AG10803 (cell line): ENCODE measurements at places on chromosomes 16 and 17.

DNA sequence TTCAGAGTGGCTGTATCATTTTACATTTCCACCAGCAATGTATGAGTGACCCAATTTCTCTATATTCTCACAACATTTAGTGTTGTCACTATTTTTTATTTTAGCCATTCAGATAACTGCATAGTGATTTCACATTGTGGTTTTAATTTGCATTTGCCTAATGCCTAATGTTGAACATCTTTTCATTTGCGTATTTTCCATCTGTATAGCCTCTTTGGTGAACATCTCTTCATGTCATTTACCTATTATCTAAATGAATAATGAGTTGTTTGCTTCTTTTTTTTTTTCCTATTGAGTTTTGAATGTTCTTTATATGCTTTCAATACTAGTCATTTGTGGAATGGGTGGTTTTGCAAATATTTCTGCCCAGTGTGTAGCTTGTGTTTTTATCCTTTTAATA, 120.9 kb upstream of the CPHXL start:
- no peak for DNase-seq

DNA sequence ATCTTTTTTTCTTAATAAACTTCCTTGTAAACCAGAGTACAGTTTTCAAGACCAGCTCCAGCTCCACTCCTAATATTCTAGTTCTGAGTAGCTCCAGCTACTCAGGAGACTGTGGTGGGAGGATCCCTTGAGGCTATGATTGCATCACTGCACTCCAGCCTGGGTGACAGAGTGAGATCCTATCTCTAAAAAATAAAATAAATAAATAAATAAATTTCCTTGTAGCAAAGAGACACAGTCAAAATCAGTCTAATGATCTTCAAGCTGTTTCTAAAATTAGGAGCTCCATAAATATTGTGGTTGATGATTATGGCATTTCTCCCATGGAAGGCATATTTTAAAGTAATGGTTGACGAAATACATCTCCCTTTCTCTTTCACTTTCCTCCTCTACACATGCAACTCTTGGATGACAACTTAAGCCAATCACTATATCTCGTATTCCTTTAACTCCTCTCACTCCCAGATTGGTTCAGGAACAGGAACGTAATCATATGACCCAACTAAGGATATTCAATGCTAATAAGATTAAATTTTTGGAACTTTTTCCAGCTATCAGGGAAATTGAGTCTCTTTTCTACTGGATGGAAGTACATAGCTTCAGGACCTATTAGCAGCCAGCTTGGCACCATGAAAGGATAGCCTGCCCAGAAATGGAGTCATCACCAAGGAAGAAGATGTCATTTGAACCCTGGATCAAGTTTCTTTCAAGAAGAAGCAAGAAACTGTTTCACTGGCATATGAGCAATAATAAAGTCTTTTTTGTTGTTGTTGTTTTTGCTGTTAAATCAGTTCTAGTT, 42.1 kb upstream of the TAOK1 start:
- DNase-seq: peak; percentile 40

DNA sequence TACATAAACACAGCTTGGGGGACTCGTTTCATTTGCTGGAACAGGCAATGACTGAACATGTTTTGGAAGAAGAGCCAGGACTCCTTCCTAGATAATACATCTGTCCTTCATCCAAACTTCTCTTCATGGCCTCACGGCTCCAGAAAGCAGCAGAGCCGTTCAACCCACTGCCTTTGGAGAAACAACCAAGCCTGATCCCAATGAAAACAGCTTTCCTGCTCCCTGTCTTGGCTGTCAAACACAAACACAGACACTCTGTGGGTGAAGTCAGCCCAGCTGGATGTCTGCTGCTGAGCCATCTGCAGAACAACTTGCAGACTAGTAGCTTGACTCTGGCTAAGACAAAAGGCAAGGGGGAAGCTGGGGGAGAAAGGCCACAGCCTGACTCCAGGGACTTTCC, 345.1 kb upstream of the PSMD7 start:
- DNase-seq: peak; percentile 42

DNA sequence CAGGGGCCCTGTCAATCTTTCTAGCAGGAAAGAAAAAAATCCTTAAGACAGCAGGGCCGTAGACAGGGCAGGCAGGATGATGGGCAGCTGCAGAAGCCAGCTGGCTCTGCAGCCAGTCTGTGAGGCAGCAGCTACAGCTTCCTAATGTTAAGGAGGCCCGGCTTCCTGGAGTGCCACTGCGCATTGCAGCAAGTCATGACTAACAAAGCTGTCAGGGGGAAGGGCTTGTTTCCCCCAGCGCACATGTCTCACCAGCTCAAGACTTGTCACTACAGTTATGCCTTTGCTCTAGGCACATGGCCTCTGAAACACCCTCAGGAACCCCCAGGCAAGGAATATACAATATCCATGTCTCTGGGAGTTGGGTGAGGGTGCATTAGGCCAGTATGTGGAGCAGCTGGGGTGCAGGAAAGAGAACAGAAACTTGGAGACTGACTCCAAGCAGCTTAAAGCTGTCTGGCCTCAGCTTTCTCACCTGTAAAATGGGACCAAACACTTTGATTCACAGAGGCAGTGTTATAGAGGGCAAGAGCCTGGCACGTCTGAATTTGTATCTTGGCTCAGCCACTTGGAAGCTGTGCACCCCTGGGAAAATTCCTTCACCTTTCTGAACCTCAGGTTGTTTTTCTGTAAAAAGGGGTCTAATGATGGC, 220.0 kb downstream of the HAPSTR1 start:
- no peak for DNase-seq

GRCh38 chr17:7262192-7262934, at the start of gene CLDN7:
CLDN7 (minus strand) TSS chr17:7262478; CDS start chr17:7262043, 435 bp downstream.
- no peak for DNase-seq

GRCh38 chr17:17566896-17567513, 24.5 kb downstream of the PEMT start:
- no peak for DNase-seq

DNA sequence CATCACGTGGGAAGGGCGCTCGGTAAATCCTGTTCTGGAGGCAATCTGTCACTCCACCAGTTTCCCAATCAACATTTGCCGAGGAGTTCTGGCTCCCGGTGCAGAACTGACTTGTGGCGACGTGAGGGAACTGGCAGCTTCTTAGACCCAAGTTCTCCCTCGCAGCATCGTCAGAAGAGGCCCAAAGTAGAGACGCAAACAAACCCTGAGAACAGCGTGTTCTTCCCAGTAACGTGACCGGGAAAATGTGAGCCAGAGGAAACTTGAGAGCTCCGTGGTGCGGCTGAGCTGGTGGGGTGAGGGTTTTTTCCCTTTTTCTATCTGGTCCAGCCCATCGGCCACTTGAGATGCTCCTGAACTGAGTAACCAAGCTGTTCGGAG, 158.9 kb upstream of the CACNG5 start:
- DNase-seq: no peak

DNA sequence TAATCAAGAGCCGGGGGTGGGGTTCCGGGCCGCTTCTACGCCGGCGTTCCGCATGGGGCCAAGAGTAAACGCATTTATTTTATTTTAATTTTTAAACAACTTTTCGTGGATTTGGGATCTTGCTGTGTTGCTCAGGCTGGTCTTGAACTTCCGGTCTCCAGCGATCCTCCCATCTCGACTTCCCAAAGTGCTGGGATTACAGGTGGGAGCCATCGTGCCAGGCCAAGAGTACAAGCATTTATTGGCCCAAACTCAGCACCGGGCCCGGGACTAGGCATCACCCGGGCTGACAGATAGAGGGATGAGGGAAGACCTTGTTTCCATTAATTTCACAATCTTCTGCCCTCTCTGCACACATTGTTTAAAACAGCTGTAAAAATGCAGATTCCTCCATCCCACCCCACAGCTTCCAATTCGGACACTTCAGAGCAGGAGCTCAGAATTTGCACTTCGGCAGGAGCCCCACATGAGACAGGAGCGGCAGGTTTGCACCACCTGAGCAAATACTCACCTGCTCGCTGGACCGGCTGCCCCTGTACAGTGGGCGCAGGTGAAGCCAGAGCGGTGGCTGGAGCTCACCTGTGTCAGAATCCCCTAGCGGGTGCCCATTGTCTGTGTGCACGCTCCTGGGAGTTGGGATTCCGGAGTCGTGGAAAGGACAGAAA, 663 bp upstream of the GINS2 start:
- DNase-seq: no peak

- peak; percentile 17 for DNase-seq
These were observed at the start of gene SPATA32 for GRCh38 chr17:45261577-45262515. SPATA32 (minus strand) TSS chr17:45262094; CDS start chr17:45262016, 78 bp downstream.
